ENCODE measurements at places on chromosomes 1 and 21. TPM values are rescaled to one million over a fixed set of nuclear protein-coding genes. Genes with fewer than 3 reads are reported as not detected.
A peak's percentile ranks its signal among the peaks of the same experiment; 100 is the strongest.

- DNase-seq, result no peak
Measured at GRCh38 chr1:57927003-57927402, 503.1 kb upstream of the DAB1 start.

DNA sequence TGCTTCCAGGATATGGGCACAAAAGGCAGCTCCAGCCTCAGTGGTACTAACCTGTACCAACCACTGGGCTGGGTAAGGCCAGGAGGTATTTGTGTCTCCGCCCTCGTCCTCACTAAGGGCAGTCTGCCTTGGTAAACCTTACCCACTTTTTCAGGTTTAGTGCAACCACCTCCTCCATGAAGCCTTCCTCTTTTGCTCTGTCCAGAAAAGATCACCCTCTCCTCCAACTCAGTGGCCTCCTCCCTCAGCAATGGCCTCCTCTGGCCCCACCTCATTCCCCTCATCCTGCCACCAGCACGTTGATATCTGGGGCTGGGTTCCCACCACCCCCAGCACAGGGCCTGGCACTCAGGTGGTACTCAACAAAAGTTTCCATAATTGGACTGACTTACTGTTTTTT lies 161.5 kb downstream of the GRIK3 start:
- DNase-seq, result no peak

GRCh38 chr1:201370500-201370899 lies 7.0 kb downstream of the TNNT2 start:
- no peak for DNase-seq

GRCh38 chr1:110230381-110231199 lies 20.5 kb downstream of the KCNC4 start:
- DNase-seq, result no peak

GRCh38 chr21:17726047-17726829 lies 92.9 kb downstream of the C21orf91 start:
- DNase-seq, result no peak

- no peak for DNase-seq
Measured at GRCh38 chr1:204909109-204909508, 38.4 kb downstream of the NFASC start.

DNA sequence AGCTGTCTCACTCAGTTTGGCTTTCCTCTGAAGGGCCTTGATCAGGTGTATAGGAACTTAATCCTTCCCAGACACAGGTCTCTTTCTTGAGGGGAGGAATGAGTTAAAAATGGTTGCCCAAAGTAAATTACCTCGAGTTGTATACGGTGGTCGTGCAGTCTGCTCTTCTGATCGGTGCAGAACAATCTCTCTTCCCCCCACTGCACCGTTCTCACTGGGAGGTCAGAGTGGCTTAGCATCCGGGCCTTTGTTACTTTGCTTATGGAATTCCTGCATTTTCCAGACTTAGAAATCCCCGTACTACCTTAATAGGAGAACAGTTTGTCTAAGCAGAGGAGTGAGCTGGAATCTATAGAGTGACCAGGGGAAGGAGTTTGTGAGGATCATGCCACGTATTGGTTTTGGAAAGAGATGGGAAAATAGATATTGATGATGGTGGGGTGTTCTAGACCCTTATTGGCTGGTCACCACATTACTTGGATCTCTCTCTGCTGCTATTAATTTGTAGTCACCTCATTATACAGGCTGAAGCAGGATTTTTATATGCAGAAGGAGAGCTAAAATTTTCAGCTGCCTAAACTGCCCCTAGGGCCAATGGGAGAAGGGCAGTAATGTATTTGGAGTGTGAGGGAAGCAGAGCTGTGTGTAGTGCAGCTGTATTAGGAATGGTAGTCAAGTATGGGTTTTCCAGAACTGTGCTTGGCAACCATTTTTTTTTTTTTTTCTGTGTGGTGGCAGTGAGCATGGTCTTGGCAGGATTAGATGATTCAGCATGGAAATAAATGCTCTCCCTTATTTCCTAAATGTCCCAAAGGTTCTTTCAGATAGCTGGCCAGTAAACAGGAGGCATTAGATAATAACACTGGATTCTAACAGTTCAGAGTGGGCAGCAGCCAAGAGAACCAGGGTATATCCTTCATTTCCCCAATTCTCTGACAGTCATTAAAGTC lies 81.5 kb downstream of the NDUFS5 start:
- no peak for DNase-seq

DNA sequence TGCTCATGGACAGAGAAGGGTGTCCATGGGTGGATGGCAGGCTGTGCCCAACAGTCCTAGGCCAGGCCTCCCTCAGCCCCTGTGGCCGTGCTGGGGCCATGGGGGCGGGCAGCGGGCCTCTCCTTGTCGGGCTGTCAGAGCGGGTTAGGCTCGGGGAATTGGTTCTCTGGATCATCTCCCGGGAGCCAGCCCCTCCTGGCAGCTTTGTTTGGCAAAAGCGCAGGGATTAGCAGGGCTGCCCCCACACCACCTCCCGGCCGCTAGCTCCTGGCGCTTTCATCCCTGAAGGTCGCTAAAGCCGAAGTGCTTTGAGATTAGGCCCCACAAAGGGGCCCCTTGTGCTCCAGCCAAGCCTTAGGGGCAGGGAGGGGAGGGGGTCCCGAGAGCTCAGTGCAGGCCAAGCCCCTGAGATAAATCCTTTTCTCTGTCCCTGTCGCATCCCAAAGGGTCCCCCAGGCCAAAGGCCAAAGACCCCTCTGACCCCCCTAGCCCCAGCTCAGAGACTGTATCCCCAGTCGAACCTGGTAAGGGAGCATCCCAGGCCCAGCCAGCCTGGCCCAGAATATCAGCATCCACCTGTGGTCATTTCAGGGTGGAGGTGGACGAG lies 9.8 kb upstream of the DMBX1 start:
- DNase-seq, result peak; percentile 42

- DNase-seq, result no peak
Measured at GRCh38 chr21:36087362-36088138, 17.7 kb downstream of the CBR1 start.

DNA sequence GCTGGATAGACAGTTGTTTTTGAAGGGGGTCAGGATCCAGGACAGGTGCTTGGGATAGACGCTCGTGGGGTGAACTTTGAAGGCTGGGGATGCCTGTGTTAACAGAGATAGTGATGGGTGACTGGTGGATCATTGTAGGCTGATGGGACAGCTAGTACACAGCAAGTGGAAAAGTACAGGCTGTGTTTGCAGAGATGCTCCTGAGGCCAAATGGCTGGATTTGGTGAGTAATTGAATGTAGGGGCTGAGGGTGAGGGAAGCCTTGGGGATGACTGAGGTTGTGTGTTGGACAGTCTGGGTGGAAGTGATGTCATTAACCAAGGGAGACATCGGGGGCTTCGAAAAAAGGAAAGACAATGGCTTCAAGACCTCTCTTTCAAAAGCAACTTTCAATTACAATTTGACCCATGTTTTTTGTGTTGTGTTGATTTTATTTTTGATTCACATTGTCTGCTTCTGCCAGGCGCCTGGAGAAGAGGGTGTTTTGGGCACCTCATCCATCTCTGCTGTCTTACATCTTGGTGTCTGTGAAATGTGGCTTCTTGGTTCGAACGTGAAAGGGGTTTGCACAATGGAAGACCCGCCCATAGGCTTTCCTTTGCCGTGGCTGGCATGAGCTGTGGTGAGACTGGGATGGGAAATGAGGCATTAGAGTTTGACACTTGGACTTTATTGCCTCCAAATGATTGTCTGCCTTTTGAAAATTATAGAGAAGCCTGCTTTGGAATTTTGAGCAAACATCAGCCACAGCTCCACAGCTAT lies 147.5 kb downstream of the FOXD2 start:
- no peak for DNase-seq

- peak; percentile 92 for DNase-seq
Measured at GRCh38 chr1:51519048-51519864, at the start of gene EPS15. EPS15 (minus strand) TSS chr1:51519266; CDS start chr1:51519231, 35 bp downstream.

GRCh38 chr1:247228133-247228532 lies 27.7 kb upstream of the VN1R5 start:
- no peak for DNase-seq

- no peak for DNase-seq
Measured at GRCh38 chr1:193479187-193479586, 292.8 kb upstream of the B3GALT2 start.

C1orf52 gene
- 27.1 TPM for total RNA-seq

ZNF124 gene
- total RNA-seq, result 18.4 TPM

EDARADD gene
- 0.40 TPM for total RNA-seq

USH2A gene
- total RNA-seq, result not detected

LHX8 gene
- total RNA-seq, result not detected

MX2 gene
- total RNA-seq, result not detected

C21orf58 gene
- total RNA-seq, result 13.9 TPM

ZBTB48 gene
- total RNA-seq, result 23.7 TPM

LPGAT1 gene
- total RNA-seq, result 50.7 TPM

PYHIN1 gene
- total RNA-seq, result not detected

Data from chondrocyte (in vitro differentiated cells).